Activated CD8-positive, alpha-beta memory T cell treated with anti-CD3 and anti-CD28 coated beads, Interleukin-2, amount 50 U/mL, for 4 hours (primary cell): ENCODE measurements at places on chromosomes 7 and 10.

GRCh38 chr10:6843894-6844650, 264.0 kb upstream of the PRKCQ start:
- no peak for DNase-seq

- no peak for DNase-seq
These were observed 478 bp upstream of the ZNF22 start for GRCh38 chr10:45000138-45000751.

GRCh38 chr7:149794661-149795060, 21.3 kb upstream of the ZNF467 start:
- DNase-seq: no peak

DNA sequence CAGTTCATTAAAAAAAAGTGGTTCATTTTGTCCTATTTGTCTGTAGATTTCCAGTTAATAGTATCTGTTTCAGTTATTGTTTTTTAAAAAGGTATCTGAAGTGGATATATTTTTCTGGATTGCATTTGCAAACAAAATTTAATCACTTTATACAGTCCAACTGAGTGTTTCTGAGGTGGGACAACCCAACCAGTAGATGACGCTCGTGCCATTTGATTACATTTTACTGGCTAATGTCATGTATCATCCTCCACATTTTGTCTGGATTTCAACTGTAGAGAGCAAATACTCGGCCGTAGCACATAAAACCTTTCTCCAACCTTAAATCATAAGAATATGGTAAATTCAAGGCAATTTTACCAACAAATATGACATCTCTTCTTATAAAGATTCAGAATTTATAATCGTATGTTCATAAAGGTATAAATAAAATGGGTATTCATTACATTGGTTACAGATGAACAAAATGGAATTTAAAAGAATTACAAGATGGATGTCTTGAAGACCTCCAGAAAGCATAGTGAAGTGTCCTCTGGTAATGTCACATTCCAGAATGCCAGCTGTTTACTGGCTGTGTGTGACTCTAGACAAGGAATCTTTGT, 789.0 kb downstream of the PHTF2 start:
- DNase-seq: no peak

GRCh38 chr7:121872831-121873288, at the start of gene PTPRZ1:
TSS of gene PTPRZ1 (plus strand) at chr7:121873161. CDS start at chr7:121873500, 339 bp downstream.
- no peak for DNase-seq

- no peak for DNase-seq
These were observed 64.5 kb downstream of the CARD11 start for GRCh38 chr7:2979201-2979631.

GRCh38 chr10:73920089-73920488, 9.2 kb downstream of the PLAU start:
- no peak for DNase-seq

DNA sequence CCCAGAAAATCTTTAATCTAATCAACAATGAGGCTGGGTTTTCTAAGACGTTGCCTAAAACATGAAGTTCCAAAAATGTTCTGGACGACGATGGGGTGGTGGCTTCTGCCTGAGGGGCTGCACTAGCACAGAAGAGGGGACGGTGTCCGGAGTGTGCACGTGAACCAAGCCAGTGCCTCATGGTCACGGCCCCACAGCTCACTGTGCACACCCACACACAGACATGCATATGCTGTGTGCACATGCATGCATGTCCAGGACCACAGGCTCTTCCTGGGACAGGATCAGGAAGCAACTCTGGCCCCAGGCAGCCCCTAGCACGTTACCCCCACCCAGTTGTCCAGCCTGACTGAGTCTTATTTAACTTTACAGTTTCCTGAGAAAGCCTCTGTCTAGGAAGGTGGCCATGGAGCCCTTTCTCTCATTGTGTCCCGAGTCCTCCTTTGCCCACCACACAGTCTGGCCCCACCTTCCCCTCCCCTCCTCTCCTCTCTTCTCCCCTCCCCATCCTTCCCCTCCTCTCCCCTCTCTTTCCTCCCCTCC, 100.8 kb downstream of the DNAJB6 start:
- no peak for DNase-seq

GRCh38 chr7:114901771-114902170, 20.1 kb upstream of the MDFIC start:
- no peak for DNase-seq

DNA sequence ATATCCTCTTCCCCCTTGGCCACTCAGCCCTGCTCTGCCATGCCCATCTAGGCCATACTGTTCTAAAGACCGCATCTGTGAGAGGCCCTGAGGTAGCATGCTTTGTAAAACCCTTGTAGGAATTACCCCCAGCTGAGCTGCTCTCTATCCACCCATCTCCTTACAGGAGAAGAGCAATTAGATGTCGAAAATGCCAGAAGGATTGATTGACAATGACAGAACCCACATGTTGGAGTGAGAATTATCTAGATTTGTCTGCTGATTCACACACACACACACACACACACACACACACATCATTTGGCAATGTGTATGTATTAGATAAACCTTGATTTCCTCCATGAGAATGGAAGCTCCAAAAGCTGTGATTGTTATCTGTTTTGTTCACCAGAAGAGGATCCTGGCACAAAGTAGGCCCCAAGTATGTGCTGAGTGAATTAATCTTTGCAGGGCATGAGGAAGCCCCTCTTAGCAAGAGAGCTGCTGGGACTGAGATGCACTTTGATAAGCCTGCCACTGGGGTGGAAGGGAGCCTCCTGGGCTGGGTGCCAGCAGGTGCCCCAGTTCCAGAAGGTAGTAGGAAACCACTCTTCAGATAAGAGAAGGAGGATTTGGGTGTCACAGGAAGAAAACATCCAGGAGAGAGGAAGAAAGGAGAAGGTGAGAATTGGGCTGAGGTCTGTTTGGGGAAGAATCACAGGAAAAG, 187.5 kb upstream of the ADO start:
- no peak for DNase-seq

GRCh38 chr7:123198668-123199652, 809 bp downstream of the SLC13A1 start:
- DNase-seq: no peak

DNA sequence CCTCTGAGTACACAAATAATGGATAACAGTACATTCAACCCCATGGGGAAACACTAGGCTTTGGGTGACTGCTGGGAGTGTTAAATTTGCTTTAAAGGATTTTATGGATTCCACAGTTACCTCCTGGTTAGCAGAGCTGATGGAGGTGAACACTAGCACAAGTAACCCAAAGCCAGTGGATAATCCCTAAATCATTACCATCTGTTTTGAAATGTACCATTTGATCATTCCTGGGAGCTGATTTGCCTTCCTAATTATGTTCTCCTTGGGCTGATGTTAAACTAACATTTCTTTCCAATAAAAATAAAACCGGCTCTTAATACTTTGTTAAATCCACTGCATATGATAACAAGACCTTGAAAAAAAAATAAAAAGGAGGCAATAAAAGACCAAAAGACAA, 493.9 kb downstream of the PLXNA4 start:
- DNase-seq: no peak

DNA sequence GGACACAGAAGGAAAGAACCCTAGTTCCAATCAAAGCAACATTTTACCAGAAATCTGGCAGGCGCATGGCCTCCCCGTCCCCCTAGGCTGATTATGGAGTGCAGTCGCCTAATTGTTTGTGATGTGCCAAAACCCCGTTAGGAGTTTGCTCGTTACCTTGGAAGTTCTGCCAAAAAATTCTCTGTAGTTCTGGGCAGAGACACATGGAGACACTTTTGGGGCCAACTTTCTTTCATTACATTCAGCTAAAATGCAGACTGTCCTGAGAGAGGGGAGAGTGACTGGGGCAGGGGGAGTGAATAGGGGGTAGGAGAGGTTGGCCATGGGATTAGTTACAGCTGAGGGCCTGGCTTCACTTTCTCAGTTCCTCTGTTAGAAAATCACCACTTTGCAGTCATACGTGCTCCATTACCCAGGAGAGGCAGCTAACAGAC, 158.0 kb upstream of the NPVF start:
- no peak for DNase-seq

DNA sequence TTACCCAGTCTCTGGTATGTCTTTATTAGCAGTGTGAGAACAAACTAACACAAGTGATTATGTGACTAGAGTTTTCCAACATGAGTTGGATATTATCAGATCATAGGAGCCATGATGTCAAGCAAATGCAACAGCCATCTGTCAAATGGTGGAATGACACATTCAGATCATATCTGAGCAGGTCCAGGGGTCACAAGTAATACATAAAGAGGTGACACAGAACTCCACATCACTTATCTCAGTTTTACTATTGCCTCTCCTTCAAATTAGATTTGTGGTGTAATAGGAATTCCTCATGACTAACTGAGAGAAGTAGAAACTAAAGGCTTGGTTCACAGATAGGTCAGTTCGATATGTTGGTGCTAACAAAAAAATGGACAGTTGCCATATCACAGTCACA, 12.2 kb upstream of the SAMD9L start:
- no peak for DNase-seq

DNA sequence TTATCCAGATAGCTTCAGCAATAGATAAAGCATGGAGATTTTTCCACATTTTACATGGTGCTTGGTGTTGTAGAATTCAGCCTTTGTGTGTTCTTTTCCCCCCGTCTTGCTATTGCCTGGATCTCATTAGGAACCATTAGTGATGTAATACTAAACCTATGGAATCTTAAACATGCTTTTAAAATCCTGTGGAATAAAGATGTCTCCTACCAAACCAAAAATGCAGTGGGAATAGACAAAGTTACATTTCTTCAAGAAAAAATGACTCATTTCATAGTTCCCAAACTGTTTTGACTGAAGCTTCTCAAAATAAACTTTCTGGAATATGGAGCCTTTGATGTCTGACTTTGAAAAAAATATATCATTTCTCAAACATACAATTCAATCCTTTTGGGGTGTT, 44.0 kb downstream of the CALD1 start:
- no peak for DNase-seq

- no peak for DNase-seq
These were observed 22.1 kb upstream of the ABCC2 start for GRCh38 chr10:99760321-99760720.

DNA sequence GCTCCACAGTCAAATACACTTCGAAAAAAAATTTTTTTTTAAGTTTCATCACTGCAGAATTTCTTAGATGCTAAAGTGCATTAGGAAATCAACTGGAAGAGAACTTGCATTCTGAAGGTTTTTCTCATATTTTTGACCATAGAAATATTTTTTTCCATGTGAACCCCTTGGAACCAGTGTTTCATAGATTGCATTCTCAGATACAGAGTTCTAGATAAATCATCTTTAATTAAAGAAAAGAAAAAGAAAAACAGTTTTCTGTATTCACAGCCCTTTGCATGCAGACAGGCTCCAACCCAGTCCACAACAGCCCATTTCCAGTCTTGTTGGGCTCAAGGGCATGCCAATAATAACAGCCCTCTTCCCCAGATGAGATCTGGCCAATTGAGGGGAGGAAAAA, 75.5 kb upstream of the RPA3 start:
- DNase-seq: no peak

- DNase-seq: peak; percentile 49
These were observed 1.0 kb downstream of the CDK6 start for GRCh38 chr7:92835261-92835850.

DNA sequence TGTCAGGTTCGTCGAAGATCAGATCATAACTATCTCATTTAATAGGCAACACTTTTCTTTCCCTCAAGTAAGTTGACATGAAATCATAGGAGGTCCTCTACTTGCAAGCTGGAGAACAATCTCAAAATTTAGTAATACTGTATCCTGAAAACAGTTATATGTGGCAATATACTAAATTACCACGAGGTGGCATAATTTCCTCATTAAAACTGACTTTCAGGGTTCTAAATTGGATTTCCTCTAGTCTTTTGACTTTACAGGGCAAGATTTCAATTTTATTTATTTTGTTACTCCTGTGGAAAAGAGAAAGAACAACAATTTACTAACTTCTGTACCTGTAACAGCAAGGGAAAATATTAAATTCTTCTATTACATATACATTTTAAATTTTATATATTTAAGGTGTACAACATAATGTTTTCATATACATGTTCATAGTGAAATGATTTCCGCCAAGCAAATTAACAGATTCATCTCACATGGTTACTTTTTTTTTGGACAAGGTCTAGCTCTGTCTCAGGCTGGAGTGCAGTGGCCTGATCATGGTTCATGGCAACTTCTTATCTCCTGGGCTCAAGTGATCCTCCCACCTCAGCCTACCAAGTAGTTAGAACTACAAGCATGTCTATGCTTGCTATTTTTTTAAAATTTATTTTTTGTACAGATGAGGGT, 53.4 kb upstream of the CYP2C18 start:
- DNase-seq: no peak

DNA sequence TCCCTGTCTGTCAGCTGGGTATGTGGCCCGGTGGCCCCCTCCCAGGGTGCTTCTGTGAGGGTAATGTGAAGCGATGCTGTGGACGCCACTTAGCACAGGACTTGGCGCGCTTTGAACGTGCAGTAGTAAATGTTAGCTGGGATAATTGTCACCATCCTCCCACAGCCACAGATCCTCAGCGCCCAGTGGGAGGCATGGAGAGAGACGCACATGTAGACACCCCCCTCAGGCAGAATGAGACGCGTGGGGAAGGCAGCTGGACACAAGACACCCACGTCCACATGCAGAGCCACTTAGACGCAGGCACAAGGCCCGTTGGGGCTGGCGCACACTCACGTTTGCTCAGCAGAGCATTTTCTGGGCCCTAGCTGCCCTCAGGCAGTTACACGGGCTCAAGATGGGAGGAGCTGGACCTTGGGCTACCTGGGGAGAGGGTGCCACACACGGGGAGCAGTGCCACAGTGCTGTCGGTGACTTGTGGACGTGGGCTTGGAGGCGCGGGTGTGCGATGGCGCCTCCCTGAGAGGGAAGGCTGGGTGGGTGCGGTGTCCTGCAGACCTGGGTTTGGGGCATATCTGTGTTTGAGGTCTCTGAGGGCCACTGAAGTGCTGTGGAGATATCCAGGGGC, 26.4 kb downstream of the ADCYAP1R1 start:
- DNase-seq: no peak

DNA sequence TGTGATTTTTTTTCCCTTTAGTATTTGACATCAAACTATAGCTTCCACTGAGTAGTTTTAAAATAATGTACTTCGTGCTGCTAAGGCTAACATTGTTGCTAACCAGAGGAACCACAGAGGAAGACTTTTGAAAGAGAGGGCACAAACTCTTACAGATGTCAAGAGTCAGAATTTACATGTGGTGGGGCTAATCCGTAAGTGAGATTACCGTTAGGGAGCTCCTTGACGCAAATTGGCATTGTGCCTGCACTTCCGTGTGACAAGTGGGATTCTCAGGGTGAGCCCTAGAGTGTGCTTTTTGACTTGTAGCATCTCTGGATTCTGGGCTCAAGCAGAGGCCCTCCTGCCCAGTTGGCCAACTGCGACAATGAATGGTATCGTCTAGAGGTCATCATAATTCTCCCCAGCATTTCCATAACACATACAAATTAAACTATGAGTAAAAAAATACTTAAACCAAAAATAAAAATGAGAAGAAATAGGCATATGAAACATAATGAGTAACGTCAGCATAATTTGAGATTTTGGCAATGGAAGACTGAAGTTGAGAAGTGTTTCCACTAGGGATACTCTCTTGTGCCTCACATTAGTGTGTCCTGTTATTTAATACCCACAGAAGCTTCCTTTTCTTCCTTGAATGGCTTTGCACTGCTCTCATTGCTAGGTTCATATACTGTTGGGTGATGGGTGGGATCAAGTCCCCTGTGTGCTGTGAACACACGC, 164.0 kb downstream of the SDK1 start:
- no peak for DNase-seq
